ENCODE measurements at places on chromosomes 4 and X.

GRCh38 chrX:140177821-140178220 lies 212.5 kb upstream of the CXorf66 start:
- DNase-seq, result no peak

GRCh38 chrX:8254401-8254800 lies 83.3 kb upstream of the VCX2 start:
- no peak for DNase-seq

GRCh38 chrX:36583674-36584073 lies 424.5 kb upstream of the FAM47C start:
- DNase-seq, result no peak

DNA sequence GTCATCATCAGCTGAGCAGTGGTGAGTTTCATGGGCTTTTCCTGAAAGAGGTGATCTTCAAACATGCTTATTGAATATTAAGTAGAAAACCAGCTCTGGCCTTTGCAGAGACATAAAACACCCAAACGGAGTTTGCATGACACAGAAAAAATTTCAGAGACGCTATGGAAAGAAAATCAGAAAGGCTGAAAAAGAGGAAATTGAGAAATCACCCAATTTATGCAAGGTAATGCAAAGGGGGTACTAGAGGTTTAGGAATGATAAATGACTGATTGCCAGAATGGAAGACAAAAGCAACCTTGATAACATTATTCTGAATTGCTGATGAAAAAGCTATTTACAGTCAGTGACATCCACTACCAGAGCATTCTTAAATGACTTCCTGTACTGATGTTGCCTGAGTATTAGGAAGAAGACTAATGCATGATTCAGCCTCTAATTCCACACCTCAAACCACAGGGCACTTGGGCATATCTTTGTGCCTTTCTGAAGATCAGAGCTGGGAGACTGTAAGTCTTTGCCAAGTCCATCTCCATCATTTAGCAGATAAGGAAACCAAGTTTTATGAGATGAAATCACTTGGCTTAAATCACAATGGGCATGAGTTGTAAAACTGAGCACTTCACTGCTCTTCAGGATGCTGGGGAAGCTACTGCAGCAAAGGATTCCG lies 565.7 kb downstream of the PPARGC1A start:
- DNase-seq, result no peak

DNA sequence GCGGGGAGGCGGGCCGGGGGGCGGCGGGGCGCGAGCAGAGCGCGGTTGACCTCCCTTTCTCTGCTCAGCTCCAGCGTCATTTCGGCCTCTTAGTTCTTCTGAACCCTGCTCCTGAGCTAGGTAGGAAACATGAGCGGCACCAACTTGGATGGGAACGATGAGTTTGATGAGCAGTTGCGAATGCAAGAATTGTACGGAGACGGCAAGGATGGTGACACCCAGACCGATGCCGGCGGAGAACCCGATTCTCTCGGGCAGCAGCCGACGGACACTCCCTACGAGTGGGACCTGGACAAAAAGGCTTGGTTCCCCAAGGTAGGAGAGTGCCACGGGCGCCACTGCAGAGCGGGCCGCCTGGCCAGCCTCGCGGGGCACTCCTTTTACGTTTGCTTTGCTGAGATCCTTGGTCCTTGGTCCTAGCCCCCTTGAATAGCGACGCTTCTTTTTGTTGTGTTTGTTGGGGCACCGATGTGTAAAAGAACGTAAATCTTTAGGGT lies at the start of gene HTATSF1:
TSS of gene HTATSF1 (plus strand) at position 37 of the 497 bp plus-strand sequence. CDS start at position 130, 93 bp downstream.
- DNase-seq, result no peak

Measured in bone marrow (tissue), 2 donors.